ENCODE measurements at places on chromosomes 5 and 9.
A peak's percentile ranks its signal among the peaks of the same experiment; 100 is the strongest.

GRCh38 chr9:90546200-90546599 lies 96.4 kb downstream of the DIRAS2 start:
- peak; percentile 97 for DNase-seq

DNA sequence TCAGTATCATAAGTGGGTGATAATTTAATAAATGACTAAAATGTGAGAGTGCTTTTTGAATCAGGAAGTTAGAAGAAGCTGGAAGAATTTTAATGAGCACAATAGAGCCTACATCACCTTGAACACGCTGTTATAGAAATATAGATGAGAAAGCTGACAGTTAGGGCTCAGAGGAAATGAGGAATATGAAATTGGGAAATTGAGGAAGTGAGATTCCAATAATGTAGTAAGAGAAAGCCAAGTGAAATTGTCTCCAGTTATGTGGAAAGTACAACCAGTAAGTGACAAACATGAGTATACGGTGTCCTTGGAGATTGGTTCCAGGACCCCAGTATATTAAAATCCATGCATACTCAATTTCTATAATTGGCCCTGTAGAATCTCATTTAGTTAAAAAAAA lies 235.9 kb upstream of the FAM174A start:
- DNase-seq = no peak

- DNase-seq = no peak
These were observed 77.7 kb downstream of the ZNF354C start for GRCh38 chr5:179137643-179138567.

GRCh38 chr5:154214371-154215106 lies 24.0 kb downstream of the GALNT10 start:
- no peak for DNase-seq

DNA sequence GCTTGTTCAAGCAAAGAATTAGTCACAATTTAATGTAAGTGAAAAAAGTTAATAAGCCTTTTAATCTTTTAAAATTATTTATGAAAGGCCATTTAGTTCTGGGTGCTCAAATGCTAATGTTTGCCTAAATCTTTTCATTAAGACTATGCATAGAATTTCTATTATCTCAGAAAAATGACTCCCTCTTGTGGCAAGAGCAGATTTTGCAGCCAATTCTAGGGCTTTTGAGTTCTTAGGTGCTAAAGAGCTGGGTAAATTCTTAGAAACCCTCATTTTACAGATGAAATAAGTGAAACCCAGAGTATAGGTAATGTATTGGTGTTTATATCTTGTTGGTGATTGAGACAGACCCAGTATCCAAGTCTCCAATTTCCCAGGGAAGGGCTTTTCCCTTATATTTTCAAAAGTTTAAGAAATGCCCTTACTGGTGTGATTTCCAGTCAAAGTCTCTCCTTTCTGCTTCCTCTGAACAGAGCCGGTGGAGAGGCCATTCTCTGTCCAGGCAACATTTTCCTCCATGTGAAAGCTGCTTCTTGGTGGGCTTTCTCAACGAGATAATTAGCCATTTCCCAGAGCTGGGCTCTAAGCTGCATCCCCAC lies 24.1 kb upstream of the PCSK5 start:
- peak; percentile 8 for DNase-seq

DNA sequence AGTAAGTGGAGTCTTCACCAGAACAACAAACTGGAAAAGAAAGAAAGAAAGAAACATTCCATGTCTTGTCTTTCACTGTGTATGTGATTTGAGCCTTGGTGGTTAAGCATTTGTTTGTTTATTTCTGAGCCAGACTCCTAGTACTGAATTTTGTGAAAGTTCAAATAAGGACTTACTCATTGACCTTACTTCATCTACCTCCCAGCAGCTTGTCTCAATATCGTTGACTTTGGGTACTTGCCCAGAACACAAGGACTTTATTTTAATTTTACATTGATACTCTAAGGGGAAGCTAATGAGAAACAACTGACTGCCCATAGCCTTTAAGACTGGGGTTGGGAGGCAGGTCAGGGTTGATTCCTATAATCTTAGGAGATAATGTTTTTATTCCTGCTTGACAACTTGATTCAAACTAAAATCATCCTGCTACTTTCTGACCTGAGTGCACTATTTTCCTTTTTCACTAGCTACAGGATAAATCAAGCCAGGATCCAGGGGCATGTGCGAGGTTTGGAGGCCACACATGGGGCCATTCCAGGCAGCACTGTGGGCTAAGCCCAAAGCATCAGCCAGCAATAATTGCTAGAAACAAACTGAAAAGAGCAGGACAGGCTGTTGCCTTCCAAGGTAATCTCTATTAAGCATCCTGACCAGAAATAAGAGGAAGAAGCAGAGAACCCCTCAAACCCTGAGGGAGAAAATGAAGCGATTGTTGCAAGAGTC lies 138.9 kb upstream of the RUSC2 start:
- no peak for DNase-seq

DNA sequence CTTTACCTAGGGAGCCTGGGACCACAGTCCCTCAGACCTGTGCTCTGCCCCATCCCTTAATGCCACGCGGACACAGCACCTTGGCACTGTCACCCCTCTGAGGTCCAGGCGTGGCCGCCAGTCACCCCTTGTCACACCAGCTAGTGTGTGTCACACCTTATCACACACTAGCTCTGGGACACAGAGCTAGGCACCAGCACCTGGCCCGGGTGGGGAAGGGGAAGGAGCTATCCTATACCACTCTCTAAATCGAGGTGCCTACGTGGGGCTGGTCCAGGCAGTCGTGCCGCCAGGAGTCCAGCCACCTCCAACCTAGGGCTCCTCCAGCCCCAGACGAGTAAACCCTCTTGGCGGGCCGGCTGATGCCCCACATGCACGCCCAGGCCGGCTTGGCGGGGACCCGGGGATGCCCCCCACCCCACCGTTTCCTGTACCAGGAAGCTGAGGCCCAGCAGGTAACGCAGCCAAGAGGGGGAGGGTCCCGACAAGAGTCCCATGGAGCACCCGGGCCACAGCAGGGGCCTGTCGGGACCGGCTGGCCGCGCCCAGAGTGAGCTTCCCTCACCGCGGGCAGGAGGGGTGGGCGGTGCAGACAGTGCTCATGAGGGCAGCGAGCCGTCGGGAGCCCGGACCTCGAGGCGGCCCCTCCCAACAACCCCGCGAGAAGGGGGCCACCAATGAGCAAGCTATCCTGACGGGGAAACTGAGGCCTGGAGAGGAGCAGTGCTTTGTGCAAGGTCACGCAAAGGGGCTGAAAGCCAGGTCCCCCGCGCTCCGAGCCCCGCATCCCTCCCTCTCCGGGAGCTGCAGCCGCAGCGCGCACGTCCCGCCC lies 550 bp downstream of the CORO2A start:
- DNase-seq = no peak

GRCh38 chr5:104178829-104179456 lies 616.4 kb upstream of the NUDT12 start:
- peak; percentile 16 for DNase-seq

- DNase-seq = no peak
These were observed 49.7 kb upstream of the STXBP1 start for GRCh38 chr9:127562279-127562796.

DNA sequence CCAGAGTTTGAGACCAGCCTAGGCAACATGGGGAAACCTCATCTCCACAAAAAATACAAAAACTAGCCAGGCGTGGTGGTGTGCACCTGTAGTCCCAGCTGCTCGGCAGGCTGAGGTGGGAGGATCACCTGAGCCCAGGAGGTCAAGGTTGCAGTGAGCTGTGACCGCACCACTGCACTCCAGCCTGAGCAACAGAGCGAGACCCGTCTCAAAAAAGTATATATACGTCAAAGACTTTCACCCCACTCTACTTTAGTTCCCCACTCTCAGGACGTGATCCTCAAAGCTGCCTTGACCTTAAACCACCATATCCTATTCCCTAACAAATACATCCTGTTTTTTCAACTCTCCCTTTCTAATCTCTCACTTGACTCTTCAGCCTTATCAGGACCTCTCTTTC lies 41.0 kb downstream of the PCDHGC5 start:
- DNase-seq = no peak

GRCh38 chr5:174183701-174184100 lies 138.2 kb downstream of the NSG2 start:
- no peak for DNase-seq

- no peak for DNase-seq
These were observed 10.3 kb upstream of the C9orf40 start for GRCh38 chr9:74963056-74963455.

DNA sequence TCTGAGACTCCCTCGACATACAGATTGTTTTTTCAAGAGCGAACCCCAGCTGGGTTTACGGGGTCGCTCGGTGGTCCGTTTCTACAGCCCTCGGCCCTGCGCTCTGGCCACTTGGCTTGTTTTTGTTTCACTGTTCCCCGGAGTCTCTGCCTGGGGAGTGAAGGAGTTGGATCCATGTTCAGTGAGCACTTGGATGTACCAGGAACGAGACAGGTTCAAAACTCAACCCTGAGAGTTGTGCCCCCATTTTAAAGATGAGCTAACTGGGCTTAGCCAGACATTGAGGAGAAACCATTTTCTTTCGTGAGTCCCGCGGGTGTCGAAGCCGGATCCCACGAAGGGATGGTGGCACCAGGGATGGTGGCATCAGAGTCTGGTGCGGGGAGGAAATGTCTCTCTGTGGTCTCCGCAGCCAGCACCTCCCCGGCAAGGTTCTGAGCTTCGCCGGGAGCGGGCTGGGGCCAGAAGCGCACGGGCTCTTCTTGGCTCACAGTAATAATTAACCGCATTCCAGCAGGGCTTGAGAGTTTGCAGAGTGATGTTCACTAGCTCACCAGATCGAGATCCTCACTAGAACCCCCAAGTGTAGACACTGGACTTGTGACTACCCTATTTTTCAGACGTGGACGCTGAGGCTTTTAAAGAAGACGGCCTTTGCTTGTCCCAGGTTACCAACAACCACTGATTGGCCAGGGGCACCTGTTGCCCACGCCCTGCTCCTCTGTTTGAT lies 1.0 kb downstream of the MSX2 start:
- DNase-seq = no peak

- no peak for DNase-seq
These were observed 162.5 kb downstream of the HSPA4 start for GRCh38 chr5:133214153-133214820.
